Ammon's horn (tissue), 1 donor: ENCODE measurements at places on chromosomes 2 and 18.

DNA sequence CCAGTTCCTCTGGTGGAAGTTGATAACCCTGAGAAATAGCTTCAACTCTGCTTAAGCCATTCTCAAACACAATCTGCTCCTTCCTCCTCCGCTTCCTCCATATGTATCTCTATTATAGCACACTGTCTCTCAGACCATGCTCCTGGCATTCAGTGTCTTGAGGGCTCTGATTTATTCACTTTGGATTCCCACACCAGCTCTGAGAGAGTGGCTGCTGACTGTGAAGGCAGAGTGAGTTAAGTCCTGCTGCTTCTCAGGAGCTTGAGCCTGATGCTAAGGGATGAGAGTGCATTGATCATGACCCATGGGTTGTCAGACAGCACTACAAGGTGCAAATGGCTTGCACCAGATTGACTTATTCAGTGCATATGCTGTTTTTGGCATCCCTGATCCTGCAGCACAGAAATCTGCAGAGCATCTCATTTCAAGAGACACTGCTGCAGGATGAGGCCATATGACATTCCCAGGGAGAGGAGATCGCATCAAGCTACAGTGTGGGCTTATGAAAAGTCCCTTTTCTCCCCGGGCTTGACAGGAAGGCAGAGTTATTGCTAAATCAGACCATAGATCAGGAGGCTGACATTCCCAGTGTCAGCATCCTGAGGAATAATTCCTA lies 500.5 kb upstream of the RAB6C start:
- DNase-seq = peak; percentile 35

GRCh38 chr18:24651434-24651833 lies 191.0 kb downstream of the HRH4 start:
- DNase-seq = peak; percentile 27

- no peak for DNase-seq
These were observed 1214.4 kb downstream of the LRP1B start for GRCh38 chr2:140916410-140916809.

DNA sequence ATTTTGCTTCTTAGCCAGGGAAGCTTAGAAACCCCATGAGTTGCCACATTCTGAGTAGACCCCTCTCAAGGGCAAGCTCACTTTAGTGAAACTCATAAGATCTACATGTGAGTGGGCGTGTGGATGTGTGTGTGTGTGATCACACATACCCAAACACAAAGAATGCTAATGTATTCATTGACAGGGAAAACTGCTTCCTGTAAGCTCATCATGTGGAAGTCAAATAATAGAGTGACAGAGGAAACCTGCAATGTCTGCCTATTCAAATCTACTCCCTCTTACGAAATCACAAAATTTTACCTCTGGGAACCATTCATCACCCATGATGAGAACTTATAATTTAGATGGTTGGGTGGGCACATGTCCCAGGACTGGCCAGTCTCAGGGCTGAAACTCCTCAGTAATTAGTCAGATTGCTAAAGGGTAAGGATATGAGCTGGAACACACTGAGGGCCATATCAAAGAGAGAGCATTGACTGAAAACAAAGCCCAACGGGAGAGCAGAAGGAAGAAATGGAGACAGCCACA lies 94.5 kb upstream of the CCDC150 start:
- DNase-seq = no peak

GRCh38 chr18:45110577-45111501 lies 430.2 kb downstream of the SETBP1 start:
- DNase-seq = no peak

- no peak for DNase-seq
These were observed 39.1 kb upstream of the HS6ST1 start for GRCh38 chr2:128357506-128358370.

GRCh38 chr18:55356815-55357214 lies 231.2 kb downstream of the TCF4 start:
- DNase-seq = no peak

DNA sequence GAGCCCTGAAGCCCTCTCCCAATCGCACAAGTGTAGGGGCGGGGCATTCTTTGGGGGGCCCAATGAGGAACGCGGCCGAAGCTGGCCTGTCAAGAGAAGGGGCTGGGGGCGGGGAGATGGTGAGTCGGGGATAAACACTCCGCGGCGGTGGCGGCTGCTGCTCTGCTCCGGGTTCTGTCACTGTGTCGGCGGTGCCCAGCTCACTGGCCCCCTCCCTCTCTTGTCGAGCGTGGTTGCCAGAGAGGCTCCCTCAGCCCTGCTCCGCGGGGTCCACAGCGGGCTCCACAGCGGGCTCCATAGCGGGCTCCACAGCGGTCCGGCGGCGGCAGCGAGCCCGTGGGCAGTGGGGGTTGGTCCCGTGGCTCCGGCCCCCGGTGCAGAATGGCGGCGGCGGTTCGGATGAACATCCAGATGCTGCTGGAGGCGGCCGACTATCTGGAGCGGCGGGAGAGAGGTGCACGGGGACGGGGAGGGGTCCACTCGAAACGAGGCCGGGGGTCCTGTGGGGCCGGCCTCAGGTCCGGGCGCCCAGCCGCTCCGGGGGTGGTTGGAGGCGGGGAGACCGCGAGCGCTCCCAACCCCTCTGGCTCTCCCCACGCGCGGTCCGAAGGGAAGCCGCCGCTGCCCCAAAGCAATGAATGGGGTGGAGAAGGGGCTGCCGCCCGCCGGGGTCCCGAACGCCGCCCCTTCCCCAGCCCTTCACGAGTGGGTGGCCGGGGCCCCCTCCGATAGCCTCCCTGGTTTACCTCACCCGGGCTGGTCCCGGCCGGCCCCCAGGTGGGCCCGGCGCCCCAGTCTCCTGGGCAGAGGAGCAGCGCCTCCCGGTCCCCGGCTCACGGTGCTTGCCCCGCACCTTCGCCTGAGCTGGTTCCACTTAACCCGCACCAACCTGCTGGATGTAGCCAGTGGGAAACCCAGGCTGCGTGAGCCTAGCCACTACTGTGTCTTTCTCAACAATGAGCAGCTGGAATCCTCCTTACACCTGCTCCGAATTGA lies at the start of gene MXD1:
MXD1 (plus strand) TSS at position 160 of the 996 bp plus-strand sequence; CDS start at position 382, 222 bp downstream.
- peak; percentile 35 for DNase-seq

GRCh38 chr18:58251416-58251815 lies 207.4 kb downstream of the NEDD4L start:
- no peak for DNase-seq

GRCh38 chr2:170218456-170218855 lies 40.5 kb downstream of the MYO3B start:
- DNase-seq = no peak

DNA sequence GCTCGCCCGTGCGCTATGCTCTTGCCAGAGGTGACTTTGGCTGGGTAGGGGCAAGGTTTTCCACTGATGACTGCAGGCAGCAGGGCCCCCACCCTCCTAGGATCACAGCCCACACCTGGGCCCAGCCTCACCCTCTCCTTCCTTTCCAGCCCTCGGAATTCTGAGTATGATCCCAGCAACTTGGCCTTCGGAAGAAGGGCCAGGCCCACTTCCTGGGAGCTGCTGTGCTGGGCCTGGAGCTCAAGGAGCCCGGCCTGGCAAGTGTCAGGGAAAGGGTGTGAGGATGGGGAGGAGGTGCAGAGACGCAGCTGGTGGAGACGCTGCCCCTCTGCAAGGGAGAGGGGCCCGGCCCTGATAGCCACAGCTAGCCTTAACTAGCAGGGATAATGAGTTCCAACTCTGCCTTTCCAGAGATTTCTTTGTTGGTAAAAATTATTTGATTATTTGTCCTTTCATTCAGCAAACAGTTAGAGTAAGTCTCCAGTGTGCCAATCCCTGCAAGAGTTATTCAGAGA lies 1.7 kb upstream of the CNDP1 start:
- DNase-seq = no peak

- no peak for DNase-seq
These were observed 77.5 kb downstream of the GFPT1 start for GRCh38 chr2:69309351-69310110.

GRCh38 chr2:127097471-127097765 lies 9.5 kb downstream of the BIN1 start:
- DNase-seq = no peak

DNA sequence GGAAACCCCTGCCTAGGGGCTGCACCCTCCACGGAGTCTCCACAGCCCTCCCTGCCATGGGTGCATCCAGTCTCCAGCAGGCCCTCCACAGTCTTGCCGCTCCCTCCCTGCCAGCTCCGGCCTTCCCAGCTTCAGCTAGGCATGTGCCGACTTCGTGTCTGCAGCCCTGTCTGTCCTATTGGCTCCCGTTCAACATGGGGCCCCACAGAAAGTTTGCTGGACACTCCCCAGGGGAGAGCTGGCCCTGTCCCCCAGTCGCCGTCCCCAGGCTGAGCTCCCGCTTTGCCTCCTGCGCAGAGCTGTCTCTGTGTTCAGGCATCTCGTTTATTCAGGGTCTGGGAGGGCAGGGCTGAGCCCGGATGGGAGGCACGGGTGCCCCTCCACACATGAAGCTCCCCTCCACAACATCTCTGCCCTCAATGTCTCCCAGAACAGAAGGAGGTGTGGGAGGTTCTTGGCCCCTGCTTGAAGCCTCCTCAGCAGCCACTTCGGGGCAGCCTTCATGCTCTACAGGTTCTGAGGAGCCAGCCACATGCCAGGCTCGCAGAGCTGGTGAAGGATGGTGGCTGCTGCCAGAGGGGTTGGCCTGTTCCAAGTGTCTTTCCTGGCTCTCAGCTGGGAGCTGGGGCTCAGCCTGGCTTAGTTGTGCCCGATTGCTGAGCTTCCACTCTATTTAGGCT lies 120.1 kb upstream of the PXDN start:
- no peak for DNase-seq

GRCh38 chr2:208064220-208064961 lies 39.1 kb upstream of the PLEKHM3 start:
- no peak for DNase-seq

DNA sequence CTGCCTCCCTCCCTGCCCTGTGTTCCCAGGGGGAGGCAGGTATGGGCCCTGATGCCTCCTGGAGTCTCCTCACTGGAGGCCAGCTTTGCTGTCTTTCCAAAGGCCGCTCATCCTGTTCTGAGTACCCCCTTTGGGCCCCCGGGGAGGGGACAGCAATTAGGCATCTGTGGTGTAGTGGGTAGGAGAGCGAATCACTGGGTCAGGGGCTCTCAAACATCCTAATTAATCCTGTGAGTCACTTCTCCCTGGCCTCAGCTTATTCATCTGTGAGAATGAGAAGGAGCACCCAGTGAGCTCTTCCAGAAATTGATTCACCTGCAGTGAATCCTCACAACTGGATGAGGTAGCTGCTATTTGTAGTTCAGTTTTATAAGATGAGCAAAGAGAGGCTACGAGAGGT lies 16.4 kb downstream of the TET3 start:
- no peak for DNase-seq

- DNase-seq = no peak
These were observed 6.0 kb downstream of the GALM start for GRCh38 chr2:38671946-38672345.

DNA sequence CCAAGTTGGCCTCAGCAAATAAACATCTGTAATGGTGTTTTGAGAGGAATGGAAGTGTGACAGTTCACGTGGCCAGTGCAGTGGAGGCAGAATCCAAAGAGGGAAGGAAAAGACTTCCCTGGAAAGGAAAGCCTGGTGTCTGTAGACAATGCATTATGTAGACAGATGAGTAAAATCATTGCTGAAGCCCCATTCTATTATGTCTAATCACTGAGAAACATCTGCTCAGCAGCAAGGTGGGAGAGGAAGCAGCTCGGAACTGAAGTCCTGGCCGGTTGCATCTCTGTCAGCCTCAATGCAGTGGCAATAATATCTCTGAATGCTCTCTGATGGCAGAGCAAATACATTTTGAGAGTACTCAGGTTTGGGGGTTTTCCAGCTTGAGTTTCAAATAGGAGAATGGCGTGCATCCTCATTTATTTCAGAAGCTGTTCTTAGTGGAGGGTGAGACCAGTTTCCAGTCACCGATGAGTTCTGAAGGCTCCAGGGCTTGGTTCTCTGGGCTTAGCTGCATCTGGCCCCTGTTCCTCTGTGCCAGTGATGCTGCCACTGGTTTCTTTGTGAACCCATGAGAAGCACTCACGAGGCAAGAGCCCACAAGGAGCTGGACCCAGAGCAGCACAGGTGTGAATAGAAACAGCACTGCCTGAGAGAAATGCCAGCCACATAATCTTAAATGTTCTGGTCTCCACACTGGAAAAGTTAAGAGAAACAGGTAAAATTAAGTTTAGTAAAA lies 63.3 kb downstream of the RPIA start:
- no peak for DNase-seq

DNA sequence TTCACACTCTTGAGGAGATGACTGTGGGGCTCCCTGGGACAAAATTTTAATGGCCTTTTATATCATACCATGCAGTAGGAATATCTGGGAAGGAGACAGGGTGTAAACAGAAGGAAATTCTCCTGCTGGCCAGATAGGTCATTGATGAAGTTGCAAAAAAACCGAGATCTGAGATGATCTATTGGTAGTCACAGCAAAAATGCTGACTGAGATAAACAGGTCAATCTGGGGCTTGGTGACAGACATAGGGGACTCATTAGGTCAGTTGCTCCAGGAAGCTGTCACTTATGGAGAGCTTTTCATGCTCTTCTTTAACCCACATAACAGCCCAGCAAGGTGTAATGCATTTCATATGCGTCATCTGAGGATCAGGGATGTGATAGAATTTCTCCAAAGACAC lies 2.6 kb upstream of the IL36A start:
- no peak for DNase-seq

DNA sequence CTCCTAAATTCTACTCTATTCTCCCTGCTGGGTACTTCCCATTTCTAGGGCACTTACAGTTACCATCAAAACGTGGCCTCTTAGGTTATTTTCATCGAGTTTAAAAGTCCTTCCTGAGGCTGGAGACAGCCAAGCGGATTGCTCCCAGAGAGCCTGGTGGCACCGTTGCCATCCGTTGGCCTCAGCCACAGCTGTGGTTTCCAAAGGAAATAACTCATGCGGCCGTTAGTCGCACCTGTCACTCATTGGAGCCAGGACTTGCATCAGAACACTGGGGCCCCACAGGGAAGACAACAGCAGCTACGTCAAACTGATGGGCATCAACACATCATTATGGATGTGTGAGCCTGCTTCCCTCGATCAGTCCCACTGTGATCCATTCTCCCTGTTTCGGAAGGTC lies 453.4 kb downstream of the BCL11A start:
- no peak for DNase-seq

- no peak for DNase-seq
These were observed 295.6 kb downstream of the KIAA1328 start for GRCh38 chr18:37124516-37124915.

DNA sequence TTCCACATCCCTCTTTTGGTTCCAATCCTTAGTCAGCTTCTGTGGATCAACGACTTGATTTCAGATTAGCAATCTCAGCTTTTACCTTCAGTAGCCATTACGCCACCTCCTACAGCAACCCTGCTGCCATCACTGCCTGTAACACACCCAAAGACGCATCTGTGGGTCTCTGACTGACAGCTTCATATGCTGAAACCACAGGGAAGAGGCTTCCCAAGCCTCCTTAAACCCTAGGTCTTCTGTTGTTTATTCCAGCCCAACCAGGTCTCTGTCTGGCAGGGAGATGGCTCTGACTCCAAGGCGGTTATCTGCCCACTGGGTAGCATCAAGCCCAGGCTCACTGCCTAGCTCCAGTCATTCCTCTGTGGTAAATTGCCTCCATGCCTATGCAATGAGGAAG lies 28.6 kb upstream of the TRIB2 start:
- DNase-seq = no peak
